ENCODE measurements at places on chromosomes 2 and 18.

- DNase-seq, result no peak
These were observed 74.6 kb downstream of the SLC4A3 start for GRCh38 chr2:219701847-219702634.

GRCh38 chr2:167572883-167573619, 674.3 kb downstream of the STK39 start:
- DNase-seq, result no peak

DNA sequence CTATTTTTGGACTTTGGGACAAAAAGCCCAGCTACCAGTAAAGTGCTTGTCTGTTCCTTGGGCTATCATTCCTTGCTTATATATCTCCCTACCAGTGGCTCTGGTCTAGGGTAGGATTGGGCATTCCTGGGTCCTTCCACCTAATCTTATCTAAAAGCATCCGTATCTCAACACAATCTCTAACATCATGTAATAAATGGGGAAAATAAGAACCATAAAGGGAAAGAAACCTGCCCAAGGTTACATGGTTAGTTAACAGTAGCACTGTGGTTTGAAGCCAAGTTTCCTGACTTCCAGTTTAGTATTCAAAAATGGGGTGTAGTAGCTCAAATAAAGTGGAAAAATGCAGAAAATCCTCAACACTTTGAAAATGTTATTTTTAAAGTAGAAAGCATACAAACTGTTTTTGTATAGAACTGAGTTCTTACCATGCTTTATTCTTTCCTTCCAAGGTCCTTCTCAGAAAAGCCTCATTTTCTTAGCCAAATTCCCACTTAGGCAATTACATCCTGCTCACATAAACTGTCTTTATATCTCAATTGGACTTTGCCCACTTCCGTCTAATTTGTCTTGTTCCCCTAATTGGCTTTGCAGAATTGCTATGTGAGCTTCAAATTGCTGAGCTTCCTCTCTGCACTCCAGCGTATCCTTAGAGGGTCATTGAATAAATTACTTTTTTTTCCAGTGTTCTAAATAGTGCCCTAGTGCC, 273.1 kb upstream of the UBE2E3 start:
- no peak for DNase-seq

DNA sequence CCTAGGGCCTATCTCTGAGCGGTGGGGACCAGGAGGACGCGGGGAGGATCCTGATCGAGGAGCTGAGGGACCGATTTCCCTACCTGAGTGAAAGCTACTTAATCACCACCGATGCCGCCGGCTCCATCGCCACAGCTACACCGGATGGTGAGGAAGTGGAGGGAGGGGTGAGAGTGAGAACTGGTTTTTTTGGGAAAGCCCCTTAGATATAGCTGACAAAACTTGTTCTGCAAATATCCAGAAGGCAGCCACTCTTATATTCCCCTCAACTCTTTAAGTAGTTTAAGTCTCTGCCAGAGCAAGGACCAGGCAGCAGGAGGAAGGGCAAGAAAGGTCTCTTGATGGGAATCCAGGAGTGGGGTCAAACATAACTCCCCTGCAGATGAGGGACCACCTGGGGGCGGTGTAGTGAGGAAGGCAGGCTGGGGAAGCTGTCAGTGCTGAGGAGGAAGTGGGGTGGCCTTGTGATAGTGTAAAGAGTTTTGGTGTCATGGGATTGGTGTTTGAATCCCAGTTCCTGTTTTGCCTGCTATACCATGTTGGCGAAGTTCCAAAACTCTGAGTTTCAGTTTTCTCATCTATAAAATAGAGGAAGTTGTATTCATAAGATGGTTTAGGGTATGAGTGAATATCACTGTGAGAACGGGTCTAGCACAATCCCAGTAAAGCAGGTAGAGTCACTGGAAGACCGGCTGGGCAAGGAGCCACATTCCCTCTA, 3.4 kb downstream of the NAGK start:
- peak; percentile 51 for DNase-seq

DNA sequence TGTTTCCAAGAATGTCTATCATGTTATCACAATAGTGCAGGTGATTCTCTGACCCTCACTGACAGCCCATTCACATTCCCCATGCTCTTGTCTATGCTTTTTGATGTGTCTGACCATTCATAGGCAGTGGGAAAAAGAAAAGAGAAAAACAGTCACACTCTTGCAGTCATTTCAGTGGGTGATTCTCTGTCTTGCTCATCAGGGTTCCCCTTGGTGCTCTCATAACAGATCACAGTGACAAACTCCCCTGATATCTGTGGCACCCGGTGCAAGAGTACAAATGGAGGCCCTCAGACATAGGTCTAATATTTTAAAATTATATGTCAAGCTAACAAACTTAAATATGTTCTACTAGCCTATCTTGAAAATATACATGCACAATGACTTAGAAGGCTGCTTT, 72.7 kb upstream of the PPP1CB start:
- DNase-seq, result peak; percentile 19

DNA sequence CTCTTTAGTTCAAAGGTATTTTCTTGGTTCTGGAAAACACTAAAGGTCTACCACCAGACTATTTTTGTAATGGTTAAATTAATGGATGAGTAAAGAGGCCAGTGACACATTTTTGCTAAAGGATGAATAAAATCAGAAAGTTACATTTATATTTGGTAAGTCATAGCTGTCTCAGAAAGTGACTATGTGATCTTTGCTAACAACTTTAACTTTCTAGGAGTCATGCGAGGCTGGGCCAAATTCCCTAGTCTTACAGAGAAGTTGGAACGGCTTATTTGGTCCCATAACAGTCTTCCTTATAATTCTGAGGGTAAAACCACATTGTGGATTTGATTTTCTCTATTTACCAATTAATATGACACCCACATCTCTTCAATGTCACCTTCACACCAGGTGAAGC, 198.1 kb downstream of the PDE1A start:
- no peak for DNase-seq

DNA sequence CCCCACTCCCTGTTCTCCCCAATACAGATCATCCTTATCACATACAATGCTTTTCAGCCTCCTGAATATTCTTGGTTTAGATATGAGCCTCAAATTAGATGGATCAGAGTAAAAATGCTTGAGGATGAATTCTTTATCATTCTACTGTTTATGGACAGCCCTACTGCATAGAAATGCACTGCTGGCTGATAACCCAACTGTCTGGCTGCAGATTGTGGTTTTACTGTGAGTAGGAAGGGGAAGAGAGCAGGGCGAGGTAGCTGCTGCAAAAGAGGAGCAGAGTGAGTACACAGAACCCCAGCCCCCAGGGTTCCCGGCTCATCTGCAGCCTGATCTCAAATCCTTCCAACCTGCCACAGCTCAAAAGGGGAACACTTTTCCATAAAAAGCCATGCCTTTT, 29.4 kb upstream of the NCOA1 start:
- no peak for DNase-seq

Data from stimulated activated CD4-positive, alpha-beta T cell treated with anti-CD3 and anti-CD28 coated beads, Interleukin-4, amount 100 ng/mL, for 48 hours (primary cell).